Sciatic nerve (tissue), 2 donors: ENCODE measurements at places on chromosomes 4 and X. TPM values are rescaled to one million over a fixed set of nuclear protein-coding genes. Genes with fewer than 3 reads are reported as not detected.

The GPR78 gene
- total RNA-seq, result 0.58 TPM

DNA sequence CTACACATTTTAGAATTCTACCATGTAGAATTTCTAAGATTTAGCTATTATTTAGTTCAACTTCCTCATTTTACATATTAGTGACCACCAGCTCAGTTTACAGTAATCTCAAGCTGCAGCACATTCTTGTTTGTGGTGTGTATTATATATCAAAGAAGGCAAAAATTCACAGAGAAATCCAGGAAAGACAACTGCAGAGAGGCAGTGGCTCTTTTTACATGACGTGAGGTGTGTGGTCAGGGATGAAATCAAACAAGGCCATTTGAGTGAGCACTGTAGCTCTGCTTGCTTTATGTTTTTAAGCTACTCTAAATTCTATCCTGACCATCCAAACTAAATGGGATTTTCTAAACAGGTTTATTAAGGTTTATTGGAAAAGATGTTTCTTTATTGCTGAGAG, 71.1 kb downstream of the COL25A1 start:
- DNase-seq, result no peak

The HPSE gene
- total RNA-seq, result 4.1 TPM

DNA sequence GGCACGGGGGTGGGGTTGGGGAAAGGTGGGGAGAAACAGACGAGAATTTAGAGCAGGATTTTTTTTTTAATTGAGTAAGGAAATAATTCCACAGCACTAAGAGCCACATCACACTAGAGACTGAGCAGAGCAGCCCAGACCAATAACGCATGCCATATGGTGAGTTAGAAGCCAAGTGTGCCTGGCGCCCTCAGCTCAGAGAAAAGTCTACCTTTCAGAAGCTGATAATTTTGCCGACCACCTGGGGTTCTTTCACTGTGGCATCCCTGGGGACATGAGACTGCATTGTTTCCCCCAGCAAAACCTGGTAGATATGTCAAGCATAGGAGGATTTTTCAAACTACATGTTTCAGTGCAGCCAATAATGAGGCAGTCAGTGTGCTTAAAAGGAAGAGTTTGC, 516.8 kb downstream of the SMARCA1 start:
- no peak for DNase-seq

GRCh38 chr4:103197765-103198110, 405 bp downstream of the CENPE start:
- DNase-seq, result no peak

DNA sequence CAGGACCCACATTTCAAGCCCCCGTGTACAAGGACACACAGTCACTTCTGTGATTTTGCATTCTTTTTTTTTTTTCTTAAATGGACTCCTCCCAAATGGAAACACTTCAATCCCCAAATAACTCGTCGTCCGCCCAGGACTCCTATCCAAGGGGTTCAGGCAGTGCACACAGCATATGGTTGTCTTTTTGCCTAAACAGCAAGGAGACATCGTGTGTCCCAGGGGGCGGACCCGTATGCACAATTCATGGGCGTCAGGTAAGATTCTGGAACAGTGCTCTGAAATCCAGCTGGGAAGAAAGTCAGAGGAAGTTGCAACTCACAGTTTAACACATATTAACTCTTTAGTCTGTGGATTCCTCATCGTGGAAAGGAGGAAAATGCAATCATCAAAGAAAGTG, 231.3 kb downstream of the SHOX start:
- no peak for DNase-seq

DNA sequence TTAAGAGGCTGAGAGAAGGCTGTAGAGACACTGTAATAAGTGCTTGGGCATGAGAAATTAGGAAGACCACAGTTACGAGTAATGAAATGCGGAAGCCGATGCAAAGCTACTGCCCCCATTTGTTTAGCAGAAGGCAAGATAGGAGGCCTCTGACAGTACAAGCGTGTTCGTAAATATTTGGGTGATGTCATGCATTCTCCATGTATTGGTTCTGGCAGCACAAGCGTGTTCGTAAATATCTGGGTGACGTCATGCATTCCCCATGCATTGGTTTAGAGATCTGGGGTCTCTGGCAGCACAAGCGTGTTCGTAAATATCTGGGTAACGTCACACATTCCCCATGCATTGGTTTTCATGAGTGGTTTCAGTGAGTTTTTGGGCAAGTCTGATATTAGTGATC, 661.5 kb upstream of the FRG1 start:
- no peak for DNase-seq

DNA sequence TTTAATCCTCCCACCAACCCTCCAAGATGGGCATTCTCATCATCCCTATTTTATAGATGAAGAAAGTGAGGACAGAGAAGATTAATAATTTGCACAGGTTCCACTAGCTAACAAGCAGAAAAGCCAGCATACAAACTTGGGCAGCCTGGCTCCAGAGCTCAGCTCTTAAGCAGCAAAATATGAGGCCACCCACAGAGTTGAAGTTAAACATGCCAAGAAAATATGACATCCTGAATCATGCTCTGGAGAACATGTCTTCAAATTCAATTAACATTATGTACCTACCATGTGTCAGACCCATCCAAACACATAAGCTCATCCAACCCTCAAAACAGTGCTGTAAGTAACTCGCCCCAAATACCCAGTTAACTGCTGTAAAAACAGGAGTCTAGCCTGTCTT, 33.9 kb downstream of the USP46 start:
- no peak for DNase-seq

DNA sequence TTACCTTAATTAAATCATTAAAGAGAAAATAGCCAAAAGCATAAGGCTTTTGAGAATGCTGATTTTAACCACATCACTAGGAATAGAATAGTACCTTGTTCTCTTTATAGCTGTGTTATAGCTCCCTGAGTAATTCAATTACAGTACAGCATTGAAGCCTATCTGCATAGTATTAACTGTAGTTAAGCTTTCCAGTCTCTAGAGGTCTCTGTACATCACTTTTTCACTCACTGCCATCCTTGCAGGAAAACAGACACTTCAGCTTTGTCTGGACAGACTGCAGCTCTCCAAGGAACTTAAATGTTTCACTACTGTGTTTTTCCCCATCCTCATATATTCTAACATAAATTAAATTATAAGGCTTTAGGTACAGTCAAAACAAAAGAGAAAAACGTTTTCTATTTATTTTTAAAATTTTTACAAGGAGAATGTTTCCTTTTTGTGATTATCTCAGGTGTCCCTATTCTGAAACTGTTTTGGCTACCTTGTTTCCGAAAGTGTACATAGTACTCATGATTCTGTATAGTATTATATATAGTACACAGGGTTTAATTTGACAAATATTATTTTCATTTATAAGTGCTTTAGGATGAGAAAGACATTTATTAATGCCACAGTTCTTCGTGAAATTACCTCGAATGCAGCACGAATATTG, 407.9 kb downstream of the PCDH18 start:
- DNase-seq, result no peak

GRCh38 chr4:153741541-153741940, 18.3 kb downstream of the RNF175 start:
- no peak for DNase-seq

DNA sequence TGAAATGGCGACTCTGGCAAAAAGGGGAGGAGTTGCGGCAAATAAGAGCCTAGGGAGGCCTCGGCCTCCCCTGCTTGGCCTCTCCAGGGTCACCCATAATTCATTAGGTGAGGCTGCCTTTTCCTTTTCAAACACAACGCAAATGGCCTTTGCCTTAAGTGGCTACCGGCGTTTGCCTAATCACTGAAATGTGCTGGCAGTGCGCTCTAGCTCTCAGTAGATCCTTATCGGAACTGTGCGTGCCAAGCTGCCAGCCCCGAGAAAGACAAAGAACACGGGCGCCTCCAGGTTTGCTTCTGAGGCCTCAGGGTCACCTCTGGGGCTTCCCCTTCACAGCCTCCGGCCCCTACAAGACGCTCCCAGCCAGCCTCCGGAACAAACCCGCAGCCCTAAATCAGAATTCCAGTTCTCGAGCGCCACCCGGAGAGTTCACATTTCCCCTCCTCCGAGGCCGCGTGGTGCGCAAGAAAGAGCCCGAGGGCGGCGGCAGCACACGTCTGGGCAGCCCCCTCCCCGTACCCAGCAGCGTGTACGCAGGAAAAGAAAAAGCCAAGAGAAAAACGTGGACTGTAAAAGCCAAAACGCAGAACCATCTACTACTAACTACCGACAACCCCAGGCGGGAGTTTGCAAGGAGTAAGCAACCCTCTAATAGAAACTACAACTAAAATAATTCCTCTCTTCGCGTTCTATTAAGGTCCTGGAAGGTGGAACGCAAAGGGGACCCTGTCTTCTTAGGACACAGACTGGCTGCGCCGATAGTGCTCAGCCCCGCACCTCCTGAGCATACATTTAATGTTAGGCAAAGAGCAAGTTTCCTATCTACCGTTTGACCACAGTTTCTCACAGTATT, 76.5 kb upstream of the BCOR start:
- no peak for DNase-seq

The GAGE12E gene
- not detected for total RNA-seq

The CXCL8 gene
- total RNA-seq, result 33.0 TPM

DNA sequence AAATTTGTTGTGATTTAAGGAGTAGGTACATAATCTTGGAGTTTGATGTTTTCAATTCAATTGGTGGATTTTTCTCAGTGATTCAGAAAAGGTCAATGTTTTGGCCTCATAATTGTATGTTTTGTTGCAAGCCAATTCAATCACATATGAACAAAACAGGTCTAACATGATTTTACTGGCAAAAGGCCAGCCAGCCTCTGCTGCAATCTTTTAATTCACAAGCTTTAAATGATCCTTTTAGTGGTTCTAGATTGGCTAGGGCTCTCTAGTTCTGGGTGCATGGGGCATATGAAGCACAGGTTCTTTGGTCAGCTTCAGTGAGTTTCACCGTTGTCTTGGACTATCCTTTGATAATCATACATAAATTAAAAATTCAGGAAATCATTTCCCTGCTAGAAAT, 19.2 kb upstream of the SLC6A14 start:
- no peak for DNase-seq

The TEX13D gene
- total RNA-seq, result not detected

DNA sequence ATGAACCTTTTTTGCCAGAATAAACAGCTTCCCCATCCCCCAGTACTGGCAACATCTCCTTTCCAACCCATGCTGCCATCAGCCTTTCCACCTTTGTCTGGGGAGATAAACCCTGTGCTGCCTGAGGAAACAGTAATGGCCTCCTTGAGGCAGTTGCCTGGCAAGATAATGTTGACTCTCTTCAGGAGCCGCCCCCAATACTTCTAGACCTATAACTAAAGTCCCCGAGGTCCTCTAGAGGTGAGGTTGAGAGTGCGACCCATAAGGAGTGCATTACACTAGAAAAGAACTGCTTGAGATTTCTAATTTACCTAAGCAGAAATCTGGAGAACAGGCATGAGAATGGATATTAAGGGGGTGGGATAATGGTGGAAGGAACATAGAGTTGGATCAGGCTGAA, 963.2 kb upstream of the PCDH7 start:
- DNase-seq, result no peak

The MAGEA8 gene
- not detected for total RNA-seq

DNA sequence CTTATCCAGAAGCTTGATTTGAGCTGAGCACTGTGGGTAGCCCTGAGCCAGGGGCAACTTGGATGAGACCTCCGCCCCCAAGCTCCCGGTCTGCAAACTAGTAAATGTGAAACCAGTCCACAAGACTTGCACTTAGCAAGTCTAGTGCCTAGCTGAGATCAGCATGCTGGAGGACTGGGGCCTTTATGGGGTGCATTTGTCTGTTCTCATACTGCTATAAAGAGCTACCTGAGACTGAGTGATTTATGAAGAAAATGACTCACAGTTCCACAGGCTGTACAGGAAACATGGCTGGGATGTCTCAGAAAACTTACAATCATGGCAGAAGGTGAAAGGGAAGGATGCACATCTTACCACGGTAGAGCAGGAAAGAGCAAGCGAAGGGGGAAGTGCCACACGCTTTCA, 42.1 kb upstream of the HOPX start:
- DNase-seq, result no peak
